Stromal cell of bone marrow (primary cell): ENCODE measurements at places on chromosomes 16 and 17.

- DNase-seq, result no peak
Measured at GRCh38 chr17:38608648-38609047, 2.9 kb upstream of the SRCIN1 start.

- no peak for DNase-seq
Measured at GRCh38 chr17:11997972-11998233, 628 bp upstream of the ZNF18 start.

DNA sequence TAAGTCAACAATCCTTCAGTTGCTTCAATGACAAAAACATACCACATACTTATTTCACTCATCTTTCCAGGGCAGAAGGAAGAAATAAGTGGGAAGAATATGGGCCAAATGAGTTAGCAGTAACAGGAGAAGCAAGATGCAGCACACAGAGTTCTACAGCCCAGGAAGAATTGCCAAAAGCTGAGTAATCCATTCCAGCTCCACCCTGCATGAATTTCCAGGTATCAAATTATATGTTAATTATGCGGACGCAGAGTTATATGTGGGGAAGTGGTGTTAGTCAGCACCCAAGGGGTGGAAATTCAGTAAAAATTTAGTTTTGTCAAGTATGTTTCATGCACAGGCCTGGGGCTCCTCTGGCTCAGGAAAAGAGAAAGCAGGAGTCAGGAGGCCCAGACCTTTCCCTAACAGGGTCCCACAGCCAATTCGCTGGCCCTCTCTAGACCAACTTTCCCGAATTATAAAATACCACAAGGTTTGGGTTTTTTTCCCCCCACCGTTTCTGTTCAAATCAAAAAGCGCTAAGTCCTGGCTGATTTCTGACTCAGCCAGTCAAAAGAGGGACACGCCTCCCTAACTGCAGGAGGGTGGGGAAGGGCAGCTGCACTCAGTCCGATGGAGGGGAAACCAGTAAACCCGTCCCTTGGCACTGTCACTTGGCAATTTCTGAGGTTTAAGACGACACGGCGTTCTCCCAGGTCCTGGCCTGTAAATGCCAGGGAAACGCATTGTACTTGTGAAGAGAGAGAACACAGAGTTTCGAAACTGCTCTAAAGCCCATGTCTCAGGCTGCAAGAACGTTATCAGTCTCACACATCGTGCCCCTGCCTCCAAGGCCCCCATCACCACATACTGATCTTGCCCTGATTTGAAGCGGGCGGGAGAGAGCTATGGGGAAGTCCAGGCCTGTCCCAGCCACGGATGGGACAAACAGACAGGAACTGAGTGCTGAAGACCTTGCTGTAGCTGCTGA, 58.1 kb downstream of the ZFHX3 start:
- peak; percentile 95 for DNase-seq

GRCh38 chr16:70778901-70779309, 22.1 kb downstream of the VAC14 start:
- DNase-seq, result peak; percentile 65

DNA sequence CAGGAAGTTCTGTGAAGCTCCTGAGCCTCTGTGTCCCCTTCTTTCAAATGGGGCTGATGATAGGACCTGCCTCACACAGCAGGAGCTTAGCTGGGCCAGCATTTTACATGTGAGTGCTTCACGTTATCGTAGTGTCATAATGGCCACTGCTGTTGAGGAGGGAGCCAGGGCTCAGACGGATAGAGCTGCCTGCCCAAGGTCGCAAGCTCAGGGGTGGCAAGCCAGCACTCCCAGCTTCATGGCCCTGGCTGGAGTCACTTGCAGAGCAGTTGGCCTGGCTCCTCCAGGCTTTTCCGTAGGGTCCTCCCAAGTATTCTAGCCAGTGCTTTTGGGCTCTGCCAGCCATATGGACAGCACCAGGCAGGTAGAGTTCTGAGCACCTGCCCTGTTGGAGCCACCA, 115.1 kb downstream of the SOCS1 start:
- no peak for DNase-seq

- DNase-seq, result no peak
Measured at GRCh38 chr16:3594316-3595109, 16.9 kb downstream of the SLX4 start.

- DNase-seq, result no peak
Measured at GRCh38 chr17:58630883-58631522, 60.8 kb downstream of the TEX14 start.

- DNase-seq, result no peak
Measured at GRCh38 chr16:64531401-64531800, 590.5 kb downstream of the CDH11 start.

DNA sequence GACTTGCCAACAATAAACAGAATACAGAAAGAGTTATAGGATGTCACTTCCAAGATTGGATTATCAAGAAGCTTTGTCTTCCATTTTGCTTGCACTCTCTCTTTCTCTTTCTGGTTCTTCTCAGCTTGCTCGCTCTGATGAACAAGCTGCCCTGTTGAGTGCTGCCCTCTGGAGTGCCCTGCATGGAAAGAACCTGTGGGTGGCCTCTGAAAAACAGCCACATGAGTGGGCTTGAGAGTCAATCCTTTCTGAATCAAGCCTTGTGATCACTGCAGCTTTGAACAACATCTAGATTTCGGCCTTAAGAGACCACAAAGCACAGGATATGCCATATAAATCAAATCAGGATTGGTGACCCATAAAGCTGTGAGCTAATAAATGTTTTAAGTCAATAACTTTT, 185.1 kb downstream of the KIF2B start:
- no peak for DNase-seq

DNA sequence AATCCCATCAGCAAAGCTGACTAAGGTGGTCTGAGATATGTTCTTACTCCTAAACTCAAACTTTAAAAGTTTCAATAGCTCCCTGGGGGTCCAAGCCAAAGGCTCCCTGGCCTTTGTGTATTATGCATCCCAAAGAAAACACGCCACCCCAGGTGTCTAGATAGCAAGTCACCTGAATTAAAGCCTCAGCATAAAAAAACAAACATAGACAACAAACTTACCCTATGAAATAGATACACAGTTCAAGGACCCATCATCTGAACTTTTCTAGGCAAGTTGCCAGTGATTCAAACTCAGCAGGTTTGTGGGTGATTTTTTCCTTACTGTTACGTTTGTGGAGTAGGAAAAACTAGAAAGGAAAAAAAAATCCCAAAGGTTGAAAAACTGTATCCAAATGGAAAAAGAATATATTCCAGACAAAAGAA, 12.5 kb downstream of the CMTM3 start:
- no peak for DNase-seq
